ENCODE measurements at places on chromosomes 2 and 18. TPM values are rescaled to one million over a fixed set of nuclear protein-coding genes. Genes with fewer than 3 reads are reported as not detected.

- H3K27ac ChIP-seq = no peak overlapping the region
- H3K4me1 ChIP-seq = no peaks in the 10 kb centered on the region
- H3K4me3 ChIP-seq = no peak overlapping the region
Observed at GRCh38 chr2:38552259-38552658, 50.5 kb downstream of the HNRNPLL start.

EIPR1 gene
- total RNA-seq = 19.0 TPM

DNA sequence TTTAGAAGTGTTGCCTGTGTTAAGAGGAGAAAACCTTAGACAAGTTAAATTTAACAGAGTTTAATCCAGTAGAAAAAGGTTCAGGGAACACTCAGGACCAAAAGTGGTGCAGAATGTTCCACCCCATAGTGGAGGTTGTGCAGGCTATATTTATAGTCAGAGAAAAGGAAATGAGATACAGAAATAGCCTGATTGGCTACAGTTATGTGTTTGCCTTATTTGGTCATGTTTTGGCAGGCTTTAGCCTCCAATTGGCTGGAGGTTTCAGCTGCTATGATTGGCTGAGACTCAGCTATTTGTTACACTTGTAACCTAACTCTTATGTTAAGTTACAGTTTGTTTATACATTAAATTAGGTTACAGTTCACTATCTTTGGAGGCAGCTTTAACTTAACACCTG, 4.2 kb downstream of the STAMBP start:
- peaks cover 36% of the 10 kb centered on the region for H3K36me3 ChIP-seq
- peak overlapping the region; percentile 45 for H3K27ac ChIP-seq
- no peak overlapping the region for H3K4me3 ChIP-seq
- H3K27me3 ChIP-seq = no peaks in the 10 kb centered on the region

DSC2 gene
- total RNA-seq = 3.5 TPM

GRCh38 chr2:29841386-29842004, 79.9 kb downstream of the ALK start:
- no peak overlapping the region for H3K4me3 ChIP-seq
- DNase-seq = peak; percentile 26
- peaks cover 3% of the 10 kb centered on the region for H3K27me3 ChIP-seq
- H3K4me1 ChIP-seq = no peaks in the 10 kb centered on the region
- H3K36me3 ChIP-seq = no peaks in the 10 kb centered on the region

GRCh38 chr2:75788154-75788553, 77.4 kb upstream of the GCFC2 start:
- no peak overlapping the region for H3K4me3 ChIP-seq
- DNase-seq = no peak
- H3K4me1 ChIP-seq = peaks cover 6% of the 10 kb centered on the region
- no peak overlapping the region for H3K27ac ChIP-seq

DNA sequence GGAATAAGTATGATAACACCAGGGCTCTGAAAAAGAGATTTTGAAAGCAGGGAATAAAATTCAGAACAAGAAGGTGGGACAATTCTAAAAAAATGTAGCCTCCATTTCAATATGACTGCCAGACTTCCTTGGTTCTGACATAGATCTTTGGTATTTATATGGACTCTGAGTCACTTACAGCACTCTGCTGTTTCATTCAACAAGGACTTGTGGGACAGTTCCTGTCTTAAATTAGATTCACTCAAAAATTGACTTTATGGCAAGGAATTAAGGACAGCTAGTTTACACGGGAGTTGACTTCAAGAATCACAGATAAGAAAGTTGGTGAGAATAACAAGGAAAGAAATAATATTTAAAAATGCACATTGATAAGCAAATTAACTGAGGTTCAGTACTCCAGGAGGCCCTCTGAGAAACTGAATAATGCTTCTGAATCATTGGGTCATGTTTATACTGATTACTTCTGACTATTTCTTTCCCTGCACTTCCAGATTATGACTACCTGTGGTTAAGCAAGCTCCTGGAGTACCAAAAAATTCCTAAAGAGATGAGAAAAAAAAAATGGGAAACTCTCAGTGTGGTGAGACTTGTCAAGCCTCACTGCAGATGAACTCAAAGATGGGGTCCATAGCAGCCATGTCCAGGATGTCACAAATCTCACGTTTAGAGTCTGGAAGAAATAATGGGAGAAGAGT, 828.3 kb upstream of the PIK3C3 start:
- no peak overlapping the region for H3K27ac ChIP-seq
- no peaks in the 10 kb centered on the region for H3K4me1 ChIP-seq
- no peaks in the 10 kb centered on the region for H3K27me3 ChIP-seq

GRCh38 chr2:224860786-224861185, 144.6 kb upstream of the CCDC195 start:
- no peak for DNase-seq
- peaks cover 12% of the 10 kb centered on the region for H3K36me3 ChIP-seq
- no peaks in the 10 kb centered on the region for H3K4me1 ChIP-seq
- H3K4me3 ChIP-seq = no peak overlapping the region
- no peaks in the 10 kb centered on the region for H3K27me3 ChIP-seq
- no peak overlapping the region for H3K27ac ChIP-seq

DNA sequence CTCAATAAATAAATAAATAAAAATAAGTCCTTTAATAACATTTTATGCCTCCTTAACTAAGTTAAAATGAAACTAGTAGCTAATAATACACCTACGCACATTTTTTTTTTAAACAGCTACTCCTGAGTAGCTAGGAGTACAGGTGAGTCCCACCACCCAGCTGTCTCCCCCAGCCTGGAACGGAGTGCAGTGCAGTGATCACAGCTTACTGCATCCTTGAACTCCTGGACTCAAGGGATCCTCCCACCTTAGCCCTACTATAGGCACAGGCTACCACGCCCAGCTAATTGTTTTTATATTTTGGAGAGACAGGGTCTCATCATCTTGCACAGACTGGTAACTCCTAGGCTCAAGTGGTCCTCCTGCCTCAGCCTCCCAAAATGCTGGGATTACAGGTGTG, 28.4 kb downstream of the YWHAQ start:
- no peak overlapping the region for H3K27ac ChIP-seq
- H3K36me3 ChIP-seq = peaks cover 26% of the 10 kb centered on the region
- no peak overlapping the region for H3K4me3 ChIP-seq
- H3K27me3 ChIP-seq = no peaks in the 10 kb centered on the region
- H3K4me1 ChIP-seq = no peaks in the 10 kb centered on the region

DNA sequence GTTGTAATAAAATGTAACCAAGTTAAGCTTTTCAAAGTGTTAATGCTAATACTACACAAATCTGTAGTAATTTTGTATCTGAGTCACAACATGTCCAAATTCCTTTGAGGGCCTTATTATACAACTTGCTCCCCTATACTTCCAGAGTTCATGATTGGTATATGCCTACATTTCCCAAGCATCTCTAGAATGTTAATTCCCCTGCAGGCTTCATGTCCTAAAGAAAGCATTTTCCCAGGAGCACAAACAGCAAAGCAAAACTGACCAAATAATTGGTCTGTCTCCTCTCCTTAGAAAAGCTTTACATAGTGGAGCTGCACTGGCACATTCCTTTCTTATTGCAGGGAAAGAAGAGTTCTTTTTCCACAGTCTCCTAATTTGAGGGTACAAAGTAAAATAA, 3.7 kb downstream of the ALS2 start:
- H3K36me3 ChIP-seq = no peaks in the 10 kb centered on the region
- no peak overlapping the region for H3K4me3 ChIP-seq
- H3K27ac ChIP-seq = no peak overlapping the region
- H3K4me1 ChIP-seq = peaks cover 10% of the 10 kb centered on the region
- DNase-seq = no peak

DNA sequence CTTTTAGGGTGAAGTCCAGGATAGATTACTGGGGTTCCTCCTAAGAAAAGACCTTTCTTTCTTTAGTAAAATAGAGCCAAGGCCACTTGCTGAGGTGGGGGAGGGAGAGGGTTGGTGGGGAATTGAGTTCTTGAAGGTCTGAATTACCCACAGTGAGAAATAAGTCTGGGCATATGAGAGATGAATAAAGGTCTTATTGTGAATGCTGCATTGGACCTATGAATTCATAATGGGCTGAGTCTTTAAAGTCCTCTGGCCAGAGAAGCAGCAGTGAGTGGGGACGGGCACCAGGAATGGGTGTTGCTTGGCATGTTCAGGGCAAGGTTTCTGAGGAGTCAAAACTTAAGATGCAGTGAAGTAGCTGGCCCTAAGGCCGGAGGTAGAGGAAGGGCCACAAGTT, 10.5 kb downstream of the MAPRE3 start:
- DNase-seq = no peak
- no peak overlapping the region for H3K27ac ChIP-seq
- no peak overlapping the region for H3K4me3 ChIP-seq

ERFE gene
- total RNA-seq = 6.1 TPM

GRCh38 chr18:22186484-22186971, 17.1 kb downstream of the GATA6 start:
- peaks cover 25% of the 10 kb centered on the region for H3K27me3 ChIP-seq
- no peaks in the 10 kb centered on the region for H3K4me1 ChIP-seq
- DNase-seq = no peak
- H3K27ac ChIP-seq = no peak overlapping the region

DNA sequence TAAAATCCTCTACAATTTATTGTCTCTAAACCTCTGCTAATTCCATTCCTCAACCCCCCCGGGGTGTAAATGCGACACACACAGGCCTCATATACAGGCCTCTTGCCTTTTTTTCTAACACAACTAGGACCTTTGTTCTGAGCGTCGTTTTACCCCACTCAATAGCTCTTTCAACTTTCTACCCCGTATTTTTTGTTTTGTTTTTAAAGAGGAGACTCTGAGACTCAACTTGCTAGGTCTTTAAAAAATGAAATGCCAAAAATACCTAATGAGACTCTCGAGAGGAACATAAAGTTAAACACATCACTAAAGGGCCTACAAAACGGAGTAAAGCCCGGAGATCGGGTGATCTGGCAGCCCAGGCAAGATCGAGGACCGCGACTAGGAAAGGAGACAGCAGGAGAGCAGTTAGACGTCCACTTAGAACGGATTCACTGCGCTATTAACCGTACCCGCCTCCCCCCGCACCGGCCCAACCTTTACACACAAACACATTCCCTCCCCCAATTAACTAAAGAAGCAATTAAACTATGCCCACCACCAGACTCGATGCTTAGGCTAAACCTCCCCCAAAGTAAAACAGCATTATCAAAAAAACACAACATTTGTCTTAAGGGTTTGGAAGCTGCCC, 1.7 kb downstream of the TRIP12 start:
- peak overlapping the region; percentile 96 for H3K4me3 ChIP-seq
- H3K4me1 ChIP-seq = peaks cover 8% of the 10 kb centered on the region

HTR2B gene
- total RNA-seq = 0.22 TPM

DNA sequence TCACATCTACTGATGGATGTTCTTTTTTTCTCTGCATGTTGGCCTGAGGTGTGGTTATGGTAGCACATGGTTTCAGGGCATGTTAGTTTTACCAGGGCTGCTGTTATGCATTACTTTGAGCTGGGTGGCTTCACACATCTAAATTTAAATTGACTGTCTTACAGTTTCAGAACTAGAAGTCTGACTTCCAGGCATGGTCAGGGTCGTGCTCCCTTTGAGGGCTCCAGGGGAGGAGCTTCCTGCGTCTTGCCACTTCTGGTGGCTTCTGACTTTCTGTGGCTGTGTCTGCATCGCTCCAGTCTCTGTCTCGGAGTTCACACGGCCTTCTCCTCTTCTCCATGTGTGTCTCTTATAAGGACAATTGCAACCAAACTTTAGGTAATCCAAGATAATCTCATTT, 143.9 kb downstream of the GALR1 start:
- H3K4me3 ChIP-seq = no peak overlapping the region
- DNase-seq = no peak
- H3K27ac ChIP-seq = no peak overlapping the region
- H3K36me3 ChIP-seq = no peaks in the 10 kb centered on the region
- no peaks in the 10 kb centered on the region for H3K4me1 ChIP-seq
- H3K27me3 ChIP-seq = no peaks in the 10 kb centered on the region

Data from muscle of leg (tissue), 16 donors.